ENCODE measurements at places on chromosomes 6 and 20.

DNA sequence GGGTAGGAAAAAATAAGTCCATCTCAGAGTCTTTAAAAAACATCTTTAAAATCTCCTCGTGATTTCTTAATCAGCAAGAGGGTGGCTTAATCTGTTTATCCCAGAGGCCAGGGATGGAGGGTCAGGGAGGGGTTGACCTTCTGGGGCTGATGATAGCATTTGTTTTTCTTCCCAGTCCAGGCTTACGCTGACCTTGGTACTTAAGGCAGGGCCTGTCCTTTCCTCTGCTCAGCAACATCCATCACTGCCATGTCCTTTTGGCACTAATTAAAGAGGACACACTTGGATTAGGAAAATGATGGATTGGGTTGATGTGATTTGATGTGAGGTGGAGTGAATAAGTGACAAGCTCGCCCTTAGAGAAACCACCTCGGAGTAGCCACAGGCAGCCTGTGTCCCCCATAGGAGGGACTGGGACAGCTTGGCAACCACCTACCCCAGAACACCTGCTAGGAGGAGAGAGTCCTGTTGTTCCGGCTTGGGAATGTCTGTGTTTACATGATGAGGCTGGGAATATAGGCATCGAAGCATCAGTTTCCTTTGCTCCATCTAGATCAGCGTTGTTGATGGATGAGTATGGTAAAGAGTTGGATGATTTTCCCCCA is 44.2 kb downstream of the PHACTR3 start:
- no peak for DNase-seq

- DNase-seq = no peak
These were observed 59.2 kb downstream of the PTPRA start for GRCh38 chr20:2932498-2932897.

DNA sequence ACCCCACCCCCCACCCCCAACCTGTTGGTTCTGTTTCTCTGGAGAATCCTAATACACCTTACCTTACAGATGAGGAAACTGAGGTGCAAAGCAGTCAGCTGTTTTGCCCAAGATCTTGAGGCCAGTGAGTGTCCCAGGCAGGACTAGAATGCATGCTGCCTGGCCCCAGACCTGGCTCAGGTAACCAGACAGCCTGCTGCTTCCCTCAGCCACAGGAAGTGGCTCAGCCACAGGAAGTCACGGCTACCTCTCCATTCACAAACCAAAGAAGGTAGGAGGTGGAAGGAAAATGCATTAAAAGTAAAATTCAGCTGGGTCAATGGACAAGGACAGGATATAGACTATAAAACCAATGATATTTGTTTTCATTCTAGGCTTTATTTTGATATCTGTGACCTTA is 517.6 kb downstream of the CD83 start:
- no peak for DNase-seq

- no peak for DNase-seq
These were observed 24.6 kb downstream of the DAAM2 start for GRCh38 chr6:39816747-39817146.
